Trophoblast cell (in vitro differentiated cells and primary cell): ENCODE measurements at places on chromosomes 13 and 19.

DNA sequence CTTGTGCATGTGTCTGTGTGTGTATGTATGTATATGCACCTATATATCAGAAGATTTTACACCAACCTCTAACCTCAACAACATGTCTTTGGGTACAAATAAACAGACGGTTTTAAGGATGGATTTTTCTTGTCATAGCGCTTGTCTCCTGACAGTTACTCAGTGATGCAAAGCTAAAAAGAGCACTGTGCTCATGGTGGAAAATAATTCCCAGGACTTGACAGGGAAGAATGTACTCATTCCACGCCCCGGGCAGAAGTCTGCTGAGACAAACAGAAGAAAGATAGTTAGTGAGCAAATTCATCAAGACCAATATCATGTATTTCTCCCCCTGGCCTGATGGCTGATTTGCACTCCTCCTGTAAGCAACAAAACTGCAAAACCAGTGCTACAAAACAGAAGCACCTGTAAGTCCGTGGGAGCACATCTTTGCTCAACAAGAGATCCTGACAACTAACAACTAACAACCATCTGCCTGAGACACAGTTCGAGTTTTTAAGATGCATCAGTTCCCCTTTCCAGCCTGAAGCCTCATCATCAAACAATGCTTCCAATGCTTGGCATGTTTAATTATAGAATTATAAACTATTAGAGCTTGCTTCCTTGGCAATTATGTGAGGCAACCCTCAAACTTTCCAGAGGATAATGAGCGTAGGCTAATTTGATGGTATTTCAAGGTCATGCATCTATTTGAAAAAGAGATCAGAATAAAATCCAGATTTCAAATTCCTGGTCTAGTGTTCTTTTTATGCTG is 812.7 kb upstream of the MIR17HG start:
- no peak for DNase-seq

DNA sequence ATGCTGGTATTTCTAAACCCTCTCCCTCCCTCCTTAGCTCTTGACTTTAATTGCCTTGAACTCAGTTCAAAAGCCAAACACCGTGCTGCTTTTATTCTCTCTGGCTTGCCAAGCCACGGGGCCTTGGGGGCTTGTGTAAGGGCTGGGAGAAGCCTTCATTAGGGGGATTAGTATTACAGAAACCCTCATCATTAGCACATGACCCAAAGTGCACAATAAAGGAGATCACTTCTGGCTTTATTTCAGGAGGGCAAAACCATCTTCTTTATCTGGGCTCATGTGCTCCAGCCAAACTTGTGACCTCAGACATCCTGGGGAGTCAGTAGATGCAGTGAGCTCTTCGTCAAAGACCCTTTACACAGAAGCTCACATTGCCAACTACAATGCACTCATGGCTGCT is at the start of gene DCT:
Gene DCT, minus strand, starts transcription at position 67 of the 400 bp plus-strand sequence. CDS start 427 bp downstream, outside the sequence.
- DNase-seq, result no peak

DNA sequence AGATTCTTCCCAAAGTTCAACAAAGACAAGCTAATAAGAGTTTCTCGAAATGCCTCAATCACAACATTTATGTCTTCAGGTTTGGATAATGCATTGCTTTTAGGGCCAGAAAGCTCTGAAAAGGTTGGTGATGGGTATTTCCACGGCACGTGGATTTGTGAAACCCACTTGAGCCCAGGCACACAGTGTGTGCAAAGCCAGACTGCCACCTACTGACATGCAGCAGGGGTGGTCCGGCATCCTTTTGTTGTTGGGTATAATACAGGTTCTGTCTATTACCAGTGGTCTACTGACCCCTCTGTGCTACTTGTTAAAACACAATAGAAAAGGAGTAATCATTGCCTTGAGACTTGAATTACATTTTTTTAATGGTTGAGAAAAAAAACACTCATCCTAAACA is 225.6 kb downstream of the RAP2A start:
- DNase-seq, result no peak

GRCh38 chr13:44287958-44288357 is 85.7 kb upstream of the SERP2 start:
- no peak for DNase-seq

DNA sequence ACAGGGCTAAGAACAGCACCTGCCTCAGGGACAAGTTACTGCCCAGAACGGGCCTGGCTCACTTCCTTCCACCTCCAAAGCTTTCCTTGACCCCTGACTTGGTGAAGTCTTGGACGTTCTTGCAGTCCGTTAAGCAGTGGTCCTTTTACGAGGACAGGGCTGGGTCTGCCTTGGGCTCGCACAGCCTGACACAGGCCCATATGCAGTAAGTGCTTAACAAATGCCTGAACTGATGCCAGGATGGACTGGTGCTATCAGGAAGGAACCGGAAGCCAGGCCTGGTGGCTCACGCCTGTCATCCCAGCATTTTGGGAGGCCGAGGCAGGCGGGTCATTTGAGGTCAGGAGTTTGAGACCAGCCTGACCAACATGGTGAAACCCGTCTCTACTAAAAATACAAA is 1.8 kb upstream of the PLK5 start:
- DNase-seq, result no peak

DNA sequence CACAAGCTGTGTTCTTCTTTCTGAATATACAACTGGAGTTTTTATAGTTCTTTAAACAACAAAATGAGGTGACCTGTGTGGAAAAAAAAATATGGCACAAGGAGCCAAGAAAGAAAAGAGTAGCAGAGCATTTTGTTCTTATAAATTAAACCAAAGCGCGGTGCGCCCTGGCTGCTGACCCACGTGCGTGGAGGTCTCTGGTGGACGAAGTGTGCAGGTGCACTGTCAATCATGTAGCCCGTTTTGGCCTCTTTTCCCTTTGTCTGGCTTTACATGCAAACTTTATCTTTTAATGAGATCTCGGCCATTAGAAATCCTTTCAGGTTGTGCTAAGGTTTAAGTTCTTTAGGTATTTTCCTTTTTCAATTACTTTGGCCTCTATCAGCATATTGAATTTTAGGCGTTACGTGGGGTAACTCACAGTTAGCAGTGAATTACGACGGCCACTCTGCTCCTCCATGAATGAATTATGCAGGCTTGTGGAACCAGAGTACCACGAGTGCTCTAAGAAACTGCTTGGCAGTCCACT is 443.9 kb upstream of the SLC10A2 start:
- no peak for DNase-seq

DNA sequence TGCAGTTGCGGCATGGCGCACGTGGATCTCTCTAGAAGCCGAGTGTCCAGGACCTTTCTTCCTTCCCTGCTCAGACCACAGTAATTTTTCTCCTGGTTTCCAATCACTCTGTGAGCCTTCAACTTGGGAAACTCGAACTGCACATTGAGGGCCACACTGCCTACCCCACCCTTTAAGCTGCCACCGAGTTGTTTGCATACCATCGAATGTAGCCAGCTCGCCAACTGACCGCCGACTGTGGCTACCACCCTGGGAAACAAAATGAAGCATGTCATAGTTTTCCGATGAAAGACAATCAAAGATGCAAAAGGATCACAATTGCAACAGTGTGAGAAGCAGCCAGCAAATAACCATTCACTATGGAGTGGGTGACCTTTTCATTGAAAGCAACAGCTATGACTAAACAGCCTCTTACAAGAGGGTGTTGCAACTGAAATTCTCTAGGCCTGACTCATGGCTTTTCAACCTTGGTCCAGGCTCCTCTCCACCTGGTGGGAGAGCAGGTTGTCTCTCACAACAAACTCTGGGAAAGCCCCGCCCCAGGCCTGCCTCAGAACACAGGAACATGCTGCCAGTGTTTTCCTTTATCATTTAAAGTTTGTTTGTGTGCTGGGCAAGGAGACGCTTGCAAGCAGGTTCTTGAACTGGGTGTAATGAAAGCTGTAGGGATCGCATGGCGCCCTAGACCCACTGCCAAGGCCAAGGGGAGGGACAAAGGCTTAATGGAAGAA is 141.7 kb upstream of the SERP2 start:
- peak; percentile 97 for DNase-seq

DNA sequence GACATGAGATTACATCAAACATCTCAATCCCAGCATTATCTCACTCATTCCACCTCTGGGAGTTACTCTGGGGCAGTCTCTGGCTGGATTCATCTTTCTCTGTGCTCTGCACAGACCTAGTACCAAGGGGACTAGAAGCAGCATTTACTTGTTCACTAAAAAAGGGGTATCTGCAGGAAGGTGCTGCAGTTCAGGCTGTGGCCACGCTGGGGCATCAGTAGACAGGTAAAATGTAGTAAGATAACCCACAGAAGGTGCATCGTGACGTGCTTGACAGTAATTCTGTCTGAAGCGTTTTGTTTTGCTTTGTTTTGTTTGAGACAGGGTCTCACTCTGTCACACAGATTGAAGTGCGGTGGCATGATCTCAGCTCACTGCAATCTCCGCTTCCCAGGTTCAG is 29.3 kb downstream of the ZNF564 start:
- peak; percentile 75 for DNase-seq

DNA sequence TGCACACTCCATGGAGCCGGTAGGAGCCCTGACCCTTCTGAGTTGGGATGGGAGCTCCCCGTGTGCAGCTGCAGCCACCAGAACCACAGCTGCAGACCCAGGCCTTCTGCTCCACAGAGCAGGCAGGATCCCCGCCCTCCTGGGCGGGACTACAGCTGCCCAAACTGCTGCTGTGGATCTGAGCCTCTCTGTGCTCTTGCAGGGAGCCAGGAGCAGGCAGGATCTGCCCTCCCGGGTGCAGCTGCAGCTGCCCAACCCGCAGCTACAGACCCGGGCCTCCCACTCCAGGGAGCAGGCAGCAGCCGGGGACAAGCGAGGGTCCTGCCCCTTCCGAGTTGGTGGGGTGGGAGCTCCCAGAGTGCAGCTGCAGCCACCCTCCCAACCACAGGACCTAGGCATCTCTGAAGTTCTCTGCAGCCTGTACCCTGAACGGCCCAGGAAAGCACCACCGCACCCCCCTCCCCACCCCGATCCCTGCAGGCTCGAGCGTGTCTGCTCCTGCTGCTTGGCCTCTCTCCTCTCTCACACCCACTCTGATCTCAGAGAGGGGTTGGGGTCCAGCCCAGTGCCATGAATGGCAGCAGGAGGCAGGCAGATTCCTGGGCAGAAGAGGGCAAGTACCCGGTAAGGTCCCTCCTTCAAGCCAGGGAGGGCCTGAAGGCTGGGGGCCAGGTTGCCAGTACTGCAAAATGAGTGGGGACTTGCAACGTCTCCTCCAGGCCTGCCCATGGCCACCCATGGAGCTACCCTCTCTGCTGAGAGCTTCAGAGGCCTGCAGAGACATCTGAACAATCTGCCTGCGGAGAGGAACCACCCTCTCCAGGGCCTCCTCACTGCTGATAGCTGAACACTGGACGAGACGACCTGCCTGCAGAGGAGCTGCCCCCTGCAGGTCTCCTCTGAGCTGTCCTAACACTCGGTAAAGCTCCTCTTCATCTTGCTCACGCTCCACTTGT is 16.4 kb upstream of the EMP3 start:
- DNase-seq, result peak; percentile 54

- no peak for DNase-seq
These were observed 540.8 kb downstream of the OLFM4 start for GRCh38 chr13:53569453-53569852.
